ENCODE measurements at places on chromosomes 11 and 22. TPM values are rescaled to one million over a fixed set of nuclear protein-coding genes. Genes with fewer than 3 reads are reported as not detected.

The OVCH2 gene
- 0.85 TPM for total RNA-seq

The CRYBB3 gene
- 0.97 TPM for total RNA-seq

The MS4A5 gene
- not detected for total RNA-seq

The BTG4 gene
- not detected for total RNA-seq

The BDNF gene
- 0.10 TPM for total RNA-seq

The CARNS1 gene
- not detected for total RNA-seq

GRCh38 chr11:58963551-58964104 is 24.3 kb downstream of the GLYATL1 start:
- no peaks in the 10 kb centered on the region for H3K27me3 ChIP-seq
- no peak overlapping the region for H3K4me3 ChIP-seq
- DNase-seq = no peak
- H3K36me3 ChIP-seq = peaks cover 19% of the 10 kb centered on the region
- no peak overlapping the region for H3K27ac ChIP-seq
- H3K4me1 ChIP-seq = peaks cover 8% of the 10 kb centered on the region

- peaks cover 12% of the 10 kb centered on the region for H3K27me3 ChIP-seq
- H3K36me3 ChIP-seq = peaks cover 6% of the 10 kb centered on the region
- DNase-seq = no peak
- peak overlapping the region; percentile 70 for H3K4me3 ChIP-seq
Observed at GRCh38 chr11:75585293-75585670, 23.2 kb downstream of the SERPINH1 start.

GRCh38 chr11:114202011-114202609 is 94.1 kb upstream of the NNMT start:
- no peak overlapping the region for H3K27ac ChIP-seq
- H3K4me3 ChIP-seq = no peak overlapping the region
- peaks cover 2% of the 10 kb centered on the region for H3K27me3 ChIP-seq
- H3K4me1 ChIP-seq = peaks cover 2% of the 10 kb centered on the region
- DNase-seq = no peak

DNA sequence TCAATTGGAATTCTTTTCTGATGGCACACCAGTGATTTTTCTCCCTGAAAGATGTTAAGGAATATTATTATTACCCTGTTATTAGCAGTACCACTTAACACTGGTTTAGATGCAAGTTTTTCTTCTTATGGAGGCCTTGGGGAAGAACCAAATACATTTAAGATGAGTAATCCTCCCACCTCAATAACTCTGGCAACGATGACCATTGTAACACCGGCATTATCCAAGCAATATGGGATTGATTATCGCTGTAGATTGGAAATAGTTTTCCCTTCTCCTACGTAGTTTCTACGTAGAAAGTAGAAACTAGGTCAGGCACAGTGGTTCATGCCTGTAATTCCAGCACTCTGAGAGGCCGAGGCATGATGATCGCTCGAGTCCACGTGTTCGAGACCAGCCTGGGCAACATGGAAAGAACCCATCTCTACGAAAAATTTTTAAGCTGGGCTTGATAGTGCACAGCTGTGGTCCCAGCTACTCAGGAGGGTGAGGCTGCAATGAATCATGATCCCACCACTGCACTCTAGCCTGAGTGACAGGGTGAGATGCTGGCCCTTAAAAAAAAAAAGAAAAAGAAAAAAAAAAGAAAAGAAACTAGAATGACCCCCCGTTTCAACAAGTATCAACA is 45.5 kb downstream of the PACSIN2 start:
- no peak overlapping the region for H3K27ac ChIP-seq
- DNase-seq = no peak
- H3K27me3 ChIP-seq = peaks cover 11% of the 10 kb centered on the region
- peak overlapping the region; percentile 17 for H3K4me3 ChIP-seq

GRCh38 chr22:16936625-16937024 is 71.4 kb downstream of the GAB4 start:
- no peak overlapping the region for H3K4me3 ChIP-seq
- DNase-seq = no peak
- H3K27me3 ChIP-seq = peaks cover 3% of the 10 kb centered on the region
- no peaks in the 10 kb centered on the region for H3K36me3 ChIP-seq
- H3K4me1 ChIP-seq = no peaks in the 10 kb centered on the region

DNA sequence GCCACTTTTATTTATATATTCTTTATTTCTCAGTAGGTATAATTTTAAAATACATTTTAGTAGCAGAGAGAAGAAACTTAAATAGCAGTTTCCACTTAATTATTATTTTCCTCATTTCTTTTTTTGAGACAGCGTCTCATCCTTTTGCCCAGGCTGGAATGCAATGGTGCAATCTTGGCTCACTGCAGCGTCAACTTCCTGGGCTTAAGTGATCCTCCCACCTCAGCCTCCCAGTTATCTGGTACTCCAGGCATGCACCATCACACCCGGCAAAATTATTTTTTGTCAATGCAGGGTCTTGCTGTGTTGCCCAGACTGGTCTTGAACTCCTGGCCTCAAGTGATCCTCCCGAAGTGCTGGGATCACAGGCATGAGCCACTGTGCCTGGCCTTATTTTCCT is 38.3 kb downstream of the ATG13 start:
- no peak overlapping the region for H3K27ac ChIP-seq
- peaks cover 34% of the 10 kb centered on the region for H3K36me3 ChIP-seq
- DNase-seq = no peak
- no peaks in the 10 kb centered on the region for H3K4me1 ChIP-seq
- no peak overlapping the region for H3K4me3 ChIP-seq
- H3K27me3 ChIP-seq = no peaks in the 10 kb centered on the region
